CD4-positive, alpha-beta T cell treated with Interleukin-17A for 1 hour (primary cell): ENCODE measurements at places on chromosomes 1 and 21.

DNA sequence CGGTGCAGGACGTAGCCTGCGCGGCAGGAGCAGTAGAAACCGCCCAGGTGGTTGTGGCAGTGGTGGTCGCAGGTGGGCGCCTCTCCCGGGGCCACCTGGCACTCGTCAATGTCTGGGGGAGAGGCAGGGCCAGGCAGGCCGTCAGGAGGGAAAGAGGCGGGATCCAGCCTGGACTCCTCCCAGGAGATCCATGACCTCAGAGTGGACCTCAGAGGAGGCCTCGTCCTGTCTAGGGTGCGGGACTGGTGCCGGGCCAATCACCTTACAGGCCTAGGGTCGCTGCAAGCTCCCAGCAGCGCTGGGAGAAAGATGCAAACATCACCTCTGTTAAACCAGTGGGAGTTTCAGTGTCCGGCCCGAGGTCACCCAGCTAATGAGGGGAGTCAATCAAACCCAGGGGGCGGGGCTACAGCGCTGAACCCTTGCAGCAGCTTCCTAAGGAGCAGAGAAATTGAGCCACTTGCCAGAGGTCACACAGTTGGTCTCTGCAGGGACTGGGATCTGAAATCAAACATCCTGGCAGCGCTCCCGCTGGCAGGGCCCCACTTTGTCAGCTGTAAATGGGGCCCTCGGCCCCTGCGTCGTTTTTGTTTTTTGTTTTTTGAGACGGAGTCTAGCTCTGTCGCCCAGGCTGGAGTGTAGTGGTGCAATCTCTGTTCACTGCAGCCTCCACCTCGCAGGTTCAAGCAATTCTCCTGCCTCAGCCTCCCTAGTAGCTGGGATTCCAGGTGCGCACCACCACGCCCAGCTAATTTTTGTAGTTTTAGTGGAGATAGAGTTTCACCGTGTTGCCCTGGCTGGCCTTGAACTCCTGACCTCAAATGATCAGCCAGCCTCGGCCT, 1.4 kb downstream of the MASP2 start:
- DNase-seq, result no peak

DNA sequence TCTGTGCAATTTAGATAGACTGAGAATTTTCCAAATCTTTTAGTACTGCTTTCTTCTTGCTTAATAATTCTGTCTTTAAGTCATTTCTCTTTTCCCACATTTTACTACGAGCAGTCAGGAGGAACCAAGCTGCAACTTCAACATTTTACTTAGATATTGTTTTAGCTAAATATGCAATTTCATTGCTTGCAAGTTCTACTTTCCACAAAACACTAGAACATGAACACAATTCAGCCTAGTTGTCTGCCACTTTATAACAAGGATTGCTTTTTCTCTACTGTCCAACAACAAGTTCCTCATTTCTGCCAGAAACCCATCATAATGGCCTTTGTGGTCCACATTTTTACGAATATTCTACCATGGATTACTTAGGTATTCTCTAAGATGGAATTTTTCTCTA, 36.6 kb downstream of the SORT1 start:
- no peak for DNase-seq

- DNase-seq, result no peak
Observed at GRCh38 chr1:98268316-98268715, 347.5 kb upstream of the DPYD start.

GRCh38 chr1:236947794-236948193, 56.4 kb downstream of the MT1HL1 start:
- DNase-seq, result no peak

DNA sequence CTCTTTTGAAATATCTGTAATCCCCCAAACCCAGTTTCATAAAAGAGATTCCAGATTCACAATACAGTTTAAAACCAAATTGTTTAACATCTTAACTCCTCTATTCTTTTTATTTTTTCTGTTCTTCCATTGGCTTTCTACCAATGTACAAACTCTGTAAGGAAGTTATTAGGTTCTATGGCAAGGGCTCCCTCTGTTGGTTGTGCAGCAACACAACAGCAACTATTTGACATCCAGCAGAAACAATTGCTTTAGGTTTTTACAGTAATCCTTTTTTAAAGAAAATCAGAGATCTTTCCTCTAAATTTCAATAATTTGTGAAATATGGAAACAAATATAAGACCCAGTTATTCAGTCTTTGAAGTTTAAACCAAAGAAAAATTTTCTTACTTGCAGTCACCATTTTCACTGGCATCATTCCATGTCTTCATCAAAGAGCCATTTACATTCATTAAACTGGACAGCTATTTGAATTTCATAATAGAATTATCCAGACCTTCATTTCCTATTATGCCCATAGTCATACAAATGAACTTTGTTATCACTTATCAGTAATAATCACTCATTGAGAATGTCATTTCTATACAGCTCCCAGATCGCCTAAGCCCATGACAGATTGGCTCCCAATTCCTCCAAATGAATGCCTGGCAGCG, 46.5 kb upstream of the RNF11 start:
- DNase-seq, result peak; percentile 63

DNA sequence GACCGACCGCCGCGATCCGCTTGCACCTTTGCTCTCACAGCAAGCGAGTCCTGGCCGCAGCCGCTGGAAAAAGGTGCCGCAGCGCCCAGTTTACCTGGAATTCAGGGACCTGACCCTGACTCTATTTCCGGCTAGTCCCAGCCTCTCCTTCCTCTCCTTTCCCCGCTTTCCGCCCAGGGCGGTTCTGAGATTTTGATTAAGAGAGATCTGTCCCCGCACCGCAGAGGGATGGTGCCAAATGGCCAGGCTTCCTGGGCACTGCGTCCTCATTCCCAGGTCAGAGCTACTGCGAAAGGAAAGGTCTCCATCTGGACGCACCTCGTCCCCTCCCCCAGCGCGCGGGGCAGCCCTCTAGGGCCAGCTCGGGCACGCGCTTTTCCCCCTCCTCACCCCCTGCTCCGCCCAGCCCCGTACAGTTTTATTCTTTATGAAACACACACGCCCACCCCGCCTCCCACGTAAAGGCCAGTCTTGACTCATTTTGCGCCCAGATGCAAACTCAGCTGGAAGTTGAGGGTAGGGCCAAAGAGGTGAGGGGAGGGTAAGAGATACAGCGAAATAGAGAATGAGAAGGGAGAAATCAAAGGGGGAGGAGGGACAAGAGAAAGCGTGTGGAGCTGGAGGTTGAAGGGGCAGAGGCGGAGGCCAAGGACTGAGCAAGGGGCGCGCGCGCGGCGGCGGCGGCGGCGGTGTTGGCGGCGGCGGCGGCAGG, 411.8 kb upstream of the ESRRG start:
- DNase-seq, result no peak

GRCh38 chr1:37317870-37318467, 156.4 kb upstream of the ZC3H12A start:
- no peak for DNase-seq

- DNase-seq, result no peak
Observed at GRCh38 chr1:206089341-206089740, 27.8 kb downstream of the AVPR1B start.

DNA sequence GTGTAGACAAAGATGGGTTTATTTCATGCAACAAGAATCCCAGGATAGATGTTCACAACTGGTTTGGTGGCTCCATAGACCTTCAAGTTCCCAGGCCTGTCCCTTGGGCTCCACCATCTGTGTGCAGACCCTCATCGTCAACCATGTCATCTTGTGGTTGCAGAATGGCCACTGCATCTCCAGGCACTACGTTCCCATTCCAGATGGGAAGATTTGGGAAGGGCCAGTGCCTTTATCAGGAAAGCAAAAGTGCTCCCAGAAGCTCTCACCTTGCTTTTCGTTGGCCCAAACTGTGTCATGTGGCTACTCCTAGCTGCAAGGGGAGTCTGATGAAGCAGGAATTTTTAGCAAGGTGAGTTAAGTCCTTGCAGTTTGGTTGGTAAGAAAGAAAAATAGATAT, 12.8 kb downstream of the TMCC2 start:
- no peak for DNase-seq

DNA sequence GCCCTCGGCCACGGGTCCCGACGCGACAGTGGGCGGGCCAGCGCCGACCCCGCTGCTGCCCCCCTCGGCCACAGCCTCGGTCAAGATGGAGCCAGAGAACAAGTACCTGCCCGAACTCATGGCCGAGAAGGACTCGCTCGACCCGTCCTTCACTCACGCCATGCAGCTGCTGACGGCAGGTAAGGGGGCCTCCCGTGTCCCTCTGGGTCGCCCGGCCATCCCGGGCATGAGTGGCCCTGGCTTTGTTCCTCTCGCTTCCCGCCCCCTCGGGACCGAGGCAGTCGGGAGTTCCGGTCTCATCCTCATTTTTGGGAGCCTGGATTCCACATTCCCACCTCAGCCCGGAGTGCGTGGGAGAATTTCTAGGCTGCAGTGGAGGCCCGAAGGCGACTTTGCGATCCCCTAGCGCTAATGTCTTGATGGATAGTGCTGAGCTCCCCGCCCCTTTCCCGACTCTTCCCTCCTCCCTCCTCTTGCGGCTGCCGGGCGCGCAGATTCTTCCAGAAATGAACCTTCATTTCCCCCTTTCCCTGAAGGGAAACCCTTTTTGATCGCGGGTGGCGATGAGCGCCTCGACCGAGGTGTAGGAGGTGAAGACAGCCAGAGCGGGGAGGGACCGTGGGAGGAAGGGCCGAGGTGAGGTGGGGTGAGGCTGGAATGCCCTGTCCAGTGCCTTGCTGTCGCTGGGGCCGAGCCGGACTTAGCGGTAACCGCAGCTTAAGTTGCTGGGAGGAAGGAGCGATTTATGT, 705 bp downstream of the KHDRBS1 start:
- DNase-seq, result peak; percentile 28

DNA sequence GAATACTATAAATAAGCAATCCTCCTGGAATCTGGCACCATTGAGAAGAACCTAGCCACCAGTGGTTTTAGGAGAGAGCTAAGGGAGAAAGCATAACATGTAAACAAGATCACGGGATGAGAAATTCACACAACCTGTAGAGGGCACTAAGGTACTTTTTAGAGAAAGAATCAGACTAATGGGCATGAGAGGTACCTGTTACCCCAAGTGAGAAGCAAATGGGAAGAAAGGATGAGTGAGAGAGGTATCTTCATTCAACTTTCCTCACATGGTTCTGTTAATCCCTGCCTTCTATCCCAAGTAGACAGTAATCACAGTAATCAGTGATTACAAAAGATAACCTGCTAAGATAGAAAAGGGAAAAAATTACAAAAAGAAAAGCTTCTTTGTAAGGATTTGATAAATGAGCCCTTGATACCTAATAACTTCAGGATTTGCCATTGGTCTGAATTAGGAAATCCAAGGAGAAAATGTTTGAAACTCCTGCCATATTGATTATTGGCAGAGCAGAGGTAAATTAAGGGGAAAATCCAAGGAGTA, 251.1 kb upstream of the ADGRL2 start:
- DNase-seq, result no peak

GRCh38 chr1:54153535-54154439, 987 bp upstream of the CDCP2 start:
- DNase-seq, result no peak

DNA sequence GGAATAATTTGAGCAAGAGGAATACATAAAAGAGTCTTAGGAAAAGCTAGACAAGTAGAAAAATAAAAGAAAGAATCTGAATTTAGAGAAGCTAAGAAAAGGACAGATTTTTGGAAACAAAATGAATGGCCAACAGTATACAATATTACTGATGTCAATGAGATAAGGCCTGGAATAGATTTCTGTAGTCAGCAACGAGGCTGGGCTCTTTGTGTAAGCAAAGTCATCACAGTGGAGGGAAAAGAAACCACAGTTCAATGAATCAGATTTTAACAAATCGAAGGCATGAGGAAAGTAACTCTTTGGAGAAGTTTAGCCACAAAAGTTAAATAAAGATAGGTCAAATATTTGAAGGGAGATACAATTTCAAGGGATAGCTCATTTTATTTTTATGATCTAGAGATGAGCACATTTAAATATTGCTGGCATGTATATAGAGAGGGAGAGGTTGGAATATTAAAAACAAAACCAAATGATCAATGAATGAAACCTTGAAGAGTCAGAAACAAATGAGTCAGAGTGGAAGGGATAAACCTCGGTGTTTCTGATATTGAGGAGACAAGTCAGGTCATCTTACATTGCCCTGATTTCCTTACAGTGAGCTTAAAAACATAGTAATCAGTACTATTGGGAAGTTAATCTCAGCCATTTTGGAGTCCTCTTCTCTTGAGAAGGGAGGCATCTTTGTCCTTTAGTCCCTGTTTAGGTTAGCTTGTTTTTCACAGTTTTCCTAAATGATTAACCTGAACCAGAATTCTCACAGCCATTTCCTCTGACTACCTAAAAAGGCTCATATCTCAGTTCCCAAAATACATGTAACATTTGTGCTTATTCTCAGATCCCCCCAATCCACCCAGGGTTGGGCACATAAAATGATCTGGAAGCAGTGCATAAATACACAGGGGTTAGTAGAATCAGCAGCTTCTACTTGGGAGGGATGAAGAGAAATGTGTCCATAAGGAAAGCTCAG, 620.0 kb upstream of the B3GALT2 start:
- no peak for DNase-seq

DNA sequence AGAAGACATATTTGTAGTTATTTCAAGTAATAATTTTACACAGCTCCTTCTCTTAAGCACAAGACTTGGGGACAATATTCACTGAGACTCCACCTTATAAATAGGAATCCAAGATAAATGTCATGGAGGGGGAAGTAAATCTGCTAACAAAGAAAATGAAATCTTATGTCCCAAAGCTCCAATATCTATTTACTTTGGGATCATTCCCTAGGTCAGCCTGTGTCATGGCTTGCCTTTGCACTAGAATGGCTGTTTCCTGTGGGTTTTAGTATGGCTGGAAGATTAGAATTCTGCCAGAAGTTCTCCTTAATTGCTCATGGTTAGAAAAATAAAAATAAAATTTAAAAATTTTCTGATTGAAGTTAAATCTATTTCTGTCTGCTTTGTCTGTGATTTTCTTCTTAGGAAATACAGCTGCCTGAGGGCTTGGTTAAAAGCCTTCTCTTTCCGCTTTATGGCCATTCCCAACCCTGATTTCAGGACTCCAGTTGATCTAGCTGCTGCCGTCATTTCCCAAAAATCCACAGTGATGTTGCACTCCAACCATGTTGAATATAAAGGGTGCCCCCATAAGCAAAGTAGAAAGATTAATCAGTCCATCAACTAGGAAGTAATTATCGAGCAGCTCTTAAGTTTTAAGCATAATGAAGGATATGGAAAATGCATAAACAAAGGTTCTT, 326.4 kb upstream of the LYPLAL1 start:
- no peak for DNase-seq

- no peak for DNase-seq
Observed at GRCh38 chr21:43271452-43272020, 102.7 kb downstream of the CRYAA start.

GRCh38 chr1:43098200-43098599, 73.9 kb downstream of the EBNA1BP2 start:
- DNase-seq, result no peak

GRCh38 chr1:91765880-91766443, 120.0 kb downstream of the TGFBR3 start:
- DNase-seq, result no peak

- no peak for DNase-seq
Observed at GRCh38 chr1:119007670-119008482, 19.7 kb upstream of the TBX15 start.

DNA sequence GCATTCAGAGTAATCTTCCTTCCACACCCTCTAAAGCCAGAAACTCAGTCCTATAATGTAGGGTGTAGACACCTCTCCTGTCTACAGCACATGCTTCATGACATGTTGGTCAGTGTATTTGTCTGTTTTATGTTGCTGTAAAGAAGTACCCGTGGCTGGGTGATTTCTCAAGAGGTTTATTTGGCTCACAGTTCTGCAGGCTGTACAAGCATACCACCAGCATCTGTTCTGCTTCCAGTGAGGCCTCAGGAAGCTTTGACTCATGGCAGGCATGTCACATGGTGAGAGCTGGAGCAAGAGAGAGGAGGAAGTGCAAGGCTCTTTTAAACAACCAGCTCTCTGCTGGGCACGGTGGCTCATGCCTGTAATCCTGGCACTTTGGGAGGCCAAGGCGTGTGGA, 12.1 kb downstream of the PLOD1 start:
- no peak for DNase-seq

- DNase-seq, result no peak
Observed at GRCh38 chr1:97905141-97905940, 15.5 kb downstream of the DPYD start.
